M059J (cell line): ENCODE measurements at places on chromosomes 7 and 10. TPM values are rescaled to one million over a fixed set of nuclear protein-coding genes. Genes with fewer than 3 reads are reported as not detected.
A peak's percentile ranks its signal among the peaks of the same experiment; 100 is the strongest.

DNA sequence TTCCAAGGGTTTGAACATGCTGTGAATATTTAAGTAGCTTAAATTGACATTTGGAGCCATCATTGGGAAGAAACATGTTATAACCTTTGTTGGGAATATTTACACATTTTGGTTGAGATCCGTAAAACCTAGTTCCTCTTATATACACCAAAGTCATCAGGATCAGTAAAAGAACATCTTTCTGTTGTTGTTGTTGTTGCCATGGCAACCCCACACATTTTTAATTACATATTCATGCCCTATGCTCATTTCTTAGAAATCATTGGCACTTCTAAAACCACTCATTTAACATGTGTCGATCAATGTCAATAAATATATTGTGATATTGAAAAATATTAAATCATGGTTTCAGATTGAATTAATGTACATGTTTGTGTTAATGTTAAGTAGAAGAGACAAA is 122.6 kb downstream of the POU6F2 start:
- no peak for DNase-seq

DNA sequence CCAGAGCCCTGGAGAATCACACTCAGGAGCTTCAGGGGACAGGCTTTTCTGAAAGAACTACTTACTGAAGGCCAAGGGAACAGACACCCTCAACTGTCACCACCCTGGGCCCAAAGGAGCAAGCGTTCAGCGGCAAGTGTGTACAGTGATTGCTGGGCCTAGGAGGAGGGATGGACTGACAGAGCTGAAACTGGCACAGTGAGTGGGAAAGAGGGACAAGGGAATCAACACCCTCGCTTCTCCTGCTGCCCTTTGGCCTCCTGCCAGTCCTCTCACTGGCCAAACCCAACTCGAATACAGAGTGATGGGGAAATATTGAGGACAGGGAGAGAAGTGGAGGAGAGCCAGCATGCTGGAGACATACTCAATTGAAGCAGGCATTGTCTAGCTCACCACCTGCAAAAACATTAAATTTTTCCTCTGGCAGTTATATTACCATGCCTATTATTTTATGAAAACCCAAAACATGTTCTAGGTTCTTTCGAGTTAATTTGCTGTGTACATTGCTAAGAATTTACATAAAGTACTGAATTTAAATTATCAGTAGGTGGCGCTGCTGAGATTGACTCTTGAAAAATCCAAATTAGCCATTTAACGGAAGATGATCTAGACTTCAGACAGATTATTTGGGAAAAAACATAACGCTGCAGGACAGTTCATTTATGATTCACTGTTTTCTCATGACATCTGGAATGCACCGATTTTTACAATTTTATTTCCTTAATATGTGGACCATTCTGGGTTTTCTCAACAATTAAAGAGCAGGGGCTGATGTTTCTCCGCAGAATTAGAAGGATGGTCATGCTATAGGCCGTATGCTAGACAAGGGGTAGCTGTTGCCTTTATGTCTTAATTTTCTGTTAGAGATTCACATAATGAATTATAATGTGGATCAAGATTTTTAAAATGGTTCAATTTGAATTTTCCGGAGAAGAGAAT is 14.7 kb upstream of the TMEM236 start:
- DNase-seq: peak; percentile 25

- DNase-seq: no peak
These were observed 74.1 kb downstream of the LRRTM3 start for GRCh38 chr10:66999762-67000545.

DNA sequence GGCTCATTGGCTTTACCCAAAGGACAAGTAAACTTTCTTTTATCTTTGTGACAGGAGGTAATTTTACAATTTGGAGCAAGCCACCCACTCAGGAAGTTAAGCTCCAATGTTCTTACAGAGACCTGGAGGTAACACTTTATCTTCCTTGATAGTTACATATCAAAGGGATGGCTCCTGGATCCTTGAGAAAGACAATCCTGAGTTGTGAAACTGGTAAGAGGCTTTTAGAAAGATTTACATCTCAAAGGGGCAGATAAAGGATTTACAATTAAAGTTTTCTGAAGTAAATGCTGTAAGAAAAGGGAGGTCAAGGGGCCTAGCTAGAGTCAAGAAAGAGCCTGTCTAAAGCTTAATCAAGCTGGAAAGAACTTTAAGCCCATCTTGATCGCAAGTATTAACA is 124.4 kb upstream of the ZNF804B start:
- DNase-seq: no peak

DNA sequence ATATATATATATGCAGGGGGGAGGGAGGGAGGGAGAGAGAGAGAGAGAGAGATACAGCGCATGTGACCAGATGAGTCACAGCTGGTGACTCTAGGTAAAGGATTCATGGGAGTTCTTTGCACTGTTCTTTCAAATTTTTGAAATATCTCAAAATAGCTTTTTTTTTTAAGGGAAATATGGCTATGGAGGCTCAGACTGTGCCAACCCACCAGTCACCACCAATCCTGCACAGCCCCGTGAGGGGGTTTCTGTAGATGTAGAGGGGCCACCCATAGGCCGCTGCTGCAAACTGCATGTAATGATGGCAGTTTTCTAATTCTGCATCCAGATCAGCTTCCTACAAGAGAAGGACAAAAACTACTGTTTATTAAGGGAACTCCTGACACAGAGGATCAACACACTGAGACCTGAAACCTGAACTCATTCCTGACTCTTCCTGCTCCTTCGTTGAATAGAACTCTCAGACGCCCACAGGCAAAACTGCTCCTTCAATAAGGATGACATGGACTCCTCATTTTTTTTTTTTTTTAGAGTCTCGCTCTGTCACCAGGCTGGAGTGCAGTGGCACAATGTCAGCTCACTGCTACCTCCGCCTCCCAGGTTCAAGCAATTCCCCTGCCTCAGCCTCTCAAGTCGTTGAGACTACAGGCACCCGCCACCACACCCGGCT is 17.3 kb downstream of the DAGLB start:
- peak; percentile 41 for DNase-seq

GRCh38 chr10:63633677-63634487 is 112.7 kb downstream of the REEP3 start:
- peak; percentile 65 for DNase-seq

DNA sequence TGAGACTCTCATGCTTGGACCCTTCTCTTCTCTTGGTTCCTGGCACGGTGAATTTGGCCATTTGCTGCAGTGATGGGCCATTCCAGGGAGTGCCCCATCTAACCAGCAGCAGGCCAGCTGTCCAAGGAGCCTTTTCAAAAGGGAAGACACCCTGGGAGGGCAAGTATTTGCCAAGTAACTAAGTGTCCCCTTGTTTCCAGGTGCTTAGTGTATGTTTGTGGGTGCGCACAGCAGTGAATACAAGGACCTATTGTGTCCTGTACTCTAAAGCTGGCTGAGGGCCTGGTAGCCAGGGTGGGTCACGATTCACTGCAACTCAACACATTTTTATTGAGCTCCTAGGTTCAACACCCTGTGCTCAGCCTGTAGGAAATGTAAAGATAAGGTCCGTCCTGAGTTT is 348.8 kb downstream of the RNLS start:
- no peak for DNase-seq

DNA sequence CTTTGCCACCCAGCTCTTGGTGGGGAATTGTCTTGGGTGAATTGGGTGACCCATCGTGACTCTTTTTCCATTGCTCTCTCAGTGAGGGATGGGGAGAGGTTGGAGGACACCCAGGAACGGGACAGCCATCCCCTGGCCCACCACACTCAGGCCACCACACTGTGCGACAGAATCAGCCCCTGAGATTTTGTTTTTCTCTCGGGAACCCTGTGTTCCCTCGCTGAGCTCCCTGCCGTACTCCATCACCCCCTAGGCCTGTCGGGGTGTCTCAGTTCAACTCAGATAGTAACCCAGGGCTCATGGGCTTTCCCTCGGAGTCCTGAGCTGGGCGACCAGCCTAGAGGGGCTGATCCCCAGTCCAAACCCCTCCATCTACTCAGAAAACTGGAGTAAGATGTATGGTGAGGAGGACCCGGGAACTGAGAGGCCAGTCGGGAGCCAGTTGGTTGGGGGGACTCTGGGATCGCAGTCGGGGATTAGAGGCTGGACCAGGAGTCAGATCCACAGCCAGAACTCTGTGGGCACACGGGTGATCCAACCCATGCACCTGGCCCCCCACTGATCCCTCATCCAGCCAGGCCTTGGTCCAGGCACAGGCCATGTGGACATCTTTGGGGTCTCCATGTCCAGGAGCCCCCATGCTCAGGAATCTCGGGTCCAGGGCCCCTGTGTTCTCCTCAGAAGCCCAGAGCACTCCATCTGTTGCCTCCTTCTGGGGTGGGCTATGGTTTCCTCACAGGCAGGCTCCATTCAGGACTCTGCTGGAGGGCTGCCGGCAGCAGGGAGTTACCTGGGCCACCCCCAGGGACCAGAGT is 9.3 kb downstream of the CRYGN start:
- DNase-seq: no peak

DNA sequence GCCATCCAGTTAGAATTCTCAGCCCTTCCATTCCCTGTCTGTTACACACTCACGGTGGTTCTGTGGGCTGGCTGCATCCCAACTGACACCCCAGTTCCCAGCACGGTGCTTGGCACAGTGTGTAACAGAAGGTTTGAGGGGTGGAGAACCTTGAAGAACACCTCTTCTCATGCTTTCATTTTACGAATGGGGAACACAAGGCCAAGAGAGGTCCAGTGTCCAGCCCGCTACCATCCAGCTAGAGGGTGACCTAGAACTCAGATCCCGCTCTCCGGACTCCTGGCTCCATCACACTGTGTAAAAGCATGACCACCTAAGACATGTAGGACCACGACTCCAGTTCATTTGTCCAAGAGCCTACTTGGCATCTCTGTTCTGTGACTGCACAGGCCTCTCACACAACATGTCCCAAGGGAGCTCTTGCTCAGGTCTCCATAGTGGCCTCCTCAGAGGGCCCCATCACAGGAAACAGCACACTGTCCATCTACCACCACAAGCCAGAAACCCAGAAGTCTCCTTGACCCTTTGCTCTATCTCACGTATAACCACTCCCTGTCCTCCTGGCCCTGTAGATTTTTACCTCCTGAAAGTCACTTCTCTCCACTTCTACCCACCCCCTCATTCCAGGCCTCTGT is 2.8 kb upstream of the CDH23 start:
- no peak for DNase-seq

DNA sequence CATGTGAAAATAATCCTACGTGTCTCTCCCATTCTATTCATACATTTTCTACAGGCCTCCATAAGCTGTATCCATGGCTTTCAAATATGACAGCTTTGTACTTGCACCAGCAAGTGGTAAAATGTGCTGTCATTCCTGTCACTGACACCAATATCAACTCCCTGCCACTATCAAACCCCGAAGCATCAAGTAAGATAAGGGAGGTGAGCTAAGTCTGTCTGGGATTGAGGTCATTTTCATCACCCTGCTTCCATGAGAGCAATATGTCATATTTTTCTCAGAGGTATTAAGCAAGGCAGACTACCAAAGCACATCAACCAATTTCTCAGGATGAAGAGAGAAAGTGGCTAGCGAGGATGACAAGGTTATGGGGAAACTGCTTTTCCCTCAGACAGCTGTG is 11.1 kb downstream of the GPR22 start:
- no peak for DNase-seq

- DNase-seq: no peak
These were observed 377.8 kb downstream of the GFRA1 start for GRCh38 chr10:115895166-115895565.

DNA sequence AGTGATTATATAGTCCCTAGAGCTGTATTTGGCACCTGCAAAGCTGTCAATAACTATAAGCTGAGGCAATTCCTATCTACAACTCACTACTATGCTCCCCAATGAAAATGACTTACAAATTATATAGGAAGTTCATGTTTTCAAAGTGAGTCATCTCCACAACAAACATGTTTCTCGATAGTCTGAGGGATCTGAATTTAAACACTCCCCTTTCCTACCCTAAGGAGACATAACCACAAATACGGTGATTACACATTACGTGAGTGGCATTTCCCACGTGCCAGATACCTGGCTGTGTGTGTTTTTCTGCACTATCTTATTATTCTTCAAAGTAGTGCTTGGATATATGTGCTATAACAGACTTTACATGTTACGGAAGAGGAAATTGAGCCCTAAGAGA is 122.5 kb upstream of the C1QL3 start:
- DNase-seq: peak; percentile 30

GRCh38 chr10:66931340-66931948 is 5.6 kb downstream of the LRRTM3 start:
- peak; percentile 50 for DNase-seq

- DNase-seq: peak; percentile 30
These were observed 22.1 kb downstream of the EXOC4 start for GRCh38 chr7:133275008-133275407.

GRCh38 chr7:148379677-148380076 is 210.9 kb upstream of the C7orf33 start:
- DNase-seq: no peak

GRCh38 chr10:57972783-57973182 is 294.9 kb downstream of the IPMK start:
- DNase-seq: no peak

GRCh38 chr7:30907527-30908267 is 4.0 kb upstream of the AQP1 start:
- DNase-seq: no peak

- DNase-seq: peak; percentile 65
These were observed 281.9 kb downstream of the PPP1R3A start for GRCh38 chr7:113636727-113637421.

- DNase-seq: no peak
These were observed 141.8 kb downstream of the POLR1F start for GRCh38 chr7:19567011-19567410.

GRCh38 chr10:31961277-31962074 is 32.8 kb upstream of the ARHGAP12 start:
- DNase-seq: peak; percentile 93

GRCh38 chr7:153006452-153006851 is 246.9 kb downstream of the ACTR3B start:
- DNase-seq: no peak

GRCh38 chr10:58885686-58886345 is 290.6 kb upstream of the PHYHIPL start:
- no peak for DNase-seq

GRCh38 chr10:61068471-61068870 is 124.5 kb upstream of the RHOBTB1 start:
- DNase-seq: no peak

OPALIN gene
- total RNA-seq: not detected in 2 replicates

ENTPD1 gene
- 0.02 TPM in 1 of 2 replicates, not detected in the other for total RNA-seq

CPN1 gene
- not detected in 2 replicates for total RNA-seq

SYT15 gene
- 0.02 and 0.05 TPM in 2 replicates for total RNA-seq

JCAD gene
- not detected in 2 replicates for total RNA-seq

NKX2-3 gene
- 0.12 TPM in 1 of 2 replicates, not detected in the other for total RNA-seq

PTEN gene
- total RNA-seq: 7.1 and 15.4 TPM in 2 replicates

SEMA3E gene
- not detected in 2 replicates for total RNA-seq

NPC1L1 gene
- not detected in 2 replicates for total RNA-seq

OPN1SW gene
- not detected in 2 replicates for total RNA-seq

GJD4 gene
- total RNA-seq: not detected in 2 replicates
